ENCODE measurements at places on chromosomes 16 and 17. TPM values are rescaled to one million over a fixed set of nuclear protein-coding genes. Genes with fewer than 3 reads are reported as not detected.

Gene OR1A1
- total RNA-seq = not detected

Gene YBX2
- 1.3 TPM for total RNA-seq

Gene EFNB3
- total RNA-seq = 10.0 TPM

Gene PRSS22
- 1.2 TPM for total RNA-seq
